ENCODE measurements at places on chromosomes 3 and 15.

GRCh38 chr15:81948751-81949150 lies 97.1 kb downstream of the MEX3B start:
- DNase-seq = no peak

- DNase-seq = no peak
Observed at GRCh38 chr3:142595141-142595540, 1.1 kb upstream of the PLS1 start.

GRCh38 chr3:71206305-71207165 lies 377.0 kb downstream of the FOXP1 start:
- DNase-seq = no peak

- DNase-seq = no peak
Observed at GRCh38 chr15:62517541-62517940, 352.5 kb upstream of the C2CD4B start.

DNA sequence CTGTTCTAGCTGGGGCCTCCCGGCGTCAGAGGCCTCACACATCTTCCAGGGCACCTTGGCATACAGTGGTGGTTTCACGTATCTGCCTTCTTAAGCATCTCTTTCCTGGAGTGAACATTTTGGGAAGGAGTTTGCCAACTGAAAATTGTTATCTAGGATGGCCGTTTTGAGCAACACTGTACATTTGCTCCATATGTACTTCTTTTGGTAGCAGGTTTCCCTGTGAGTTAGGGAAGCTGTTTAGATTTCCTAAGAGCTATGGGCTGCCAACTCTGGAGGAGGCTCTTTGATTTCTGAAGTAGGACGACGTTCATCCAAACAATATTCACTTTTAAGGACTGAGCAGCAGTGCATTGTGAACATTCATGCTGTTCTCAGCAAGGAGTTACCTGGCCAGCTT lies 665.9 kb downstream of the SQOR start:
- no peak for DNase-seq

DNA sequence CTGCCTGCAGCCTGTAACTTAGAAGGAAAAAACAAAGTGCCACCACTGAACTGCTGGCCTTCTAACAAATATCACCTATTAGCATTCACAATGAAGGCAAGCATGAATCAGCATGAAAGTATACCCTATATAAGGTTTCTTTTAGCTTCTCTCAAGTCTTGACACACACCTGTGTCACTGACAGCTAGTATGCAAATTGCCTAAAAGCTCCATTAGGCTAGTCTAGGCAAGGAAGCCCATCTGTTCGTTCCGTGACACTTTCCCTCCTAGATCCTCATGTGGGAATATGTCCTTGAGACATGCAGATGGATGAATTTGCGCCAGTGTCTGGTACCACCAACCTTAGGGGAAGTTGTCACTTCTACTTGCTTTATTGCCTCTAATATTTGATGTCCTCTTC lies 129.3 kb downstream of the RBMS3 start:
- DNase-seq = no peak

DNA sequence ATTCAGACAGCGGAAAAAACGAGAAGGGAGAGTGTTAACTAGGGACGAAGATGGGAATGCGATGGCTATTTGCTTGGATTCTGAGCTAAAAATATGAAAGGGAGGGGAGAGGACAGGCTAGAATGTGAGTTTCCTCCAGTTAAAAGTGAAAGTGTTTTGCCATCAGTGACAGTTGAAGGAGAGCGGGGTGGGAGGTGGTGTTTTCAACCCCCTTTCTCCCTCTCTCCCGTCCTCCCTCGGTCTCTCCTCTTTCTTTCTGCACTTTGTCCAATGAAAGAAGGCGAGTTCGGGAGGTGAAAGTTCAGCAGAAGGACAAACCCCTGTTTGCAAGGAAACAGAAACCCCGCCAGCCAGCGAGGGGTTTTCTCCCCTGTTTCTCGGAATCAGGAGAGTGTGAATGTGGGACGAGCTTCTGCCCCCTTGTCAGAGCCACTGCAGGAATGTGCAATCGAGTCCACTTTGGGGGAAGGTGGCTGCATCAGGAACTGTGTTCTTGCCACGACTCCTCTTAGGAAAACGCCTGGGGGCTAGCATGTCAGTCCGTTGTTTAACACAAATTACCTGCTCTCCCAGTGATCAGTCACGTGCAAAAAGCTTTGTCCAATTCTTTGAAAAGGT lies 975 bp upstream of the FOXP1 start:
- DNase-seq = peak; percentile 41

GRCh38 chr3:32219537-32219936 lies 18.9 kb upstream of the CMTM8 start:
- DNase-seq = no peak

- no peak for DNase-seq
Observed at GRCh38 chr3:67381667-67382272, 272.6 kb downstream of the SUCLG2 start.

GRCh38 chr15:57694279-57694678 lies 12.2 kb upstream of the POLR2M start:
- no peak for DNase-seq

DNA sequence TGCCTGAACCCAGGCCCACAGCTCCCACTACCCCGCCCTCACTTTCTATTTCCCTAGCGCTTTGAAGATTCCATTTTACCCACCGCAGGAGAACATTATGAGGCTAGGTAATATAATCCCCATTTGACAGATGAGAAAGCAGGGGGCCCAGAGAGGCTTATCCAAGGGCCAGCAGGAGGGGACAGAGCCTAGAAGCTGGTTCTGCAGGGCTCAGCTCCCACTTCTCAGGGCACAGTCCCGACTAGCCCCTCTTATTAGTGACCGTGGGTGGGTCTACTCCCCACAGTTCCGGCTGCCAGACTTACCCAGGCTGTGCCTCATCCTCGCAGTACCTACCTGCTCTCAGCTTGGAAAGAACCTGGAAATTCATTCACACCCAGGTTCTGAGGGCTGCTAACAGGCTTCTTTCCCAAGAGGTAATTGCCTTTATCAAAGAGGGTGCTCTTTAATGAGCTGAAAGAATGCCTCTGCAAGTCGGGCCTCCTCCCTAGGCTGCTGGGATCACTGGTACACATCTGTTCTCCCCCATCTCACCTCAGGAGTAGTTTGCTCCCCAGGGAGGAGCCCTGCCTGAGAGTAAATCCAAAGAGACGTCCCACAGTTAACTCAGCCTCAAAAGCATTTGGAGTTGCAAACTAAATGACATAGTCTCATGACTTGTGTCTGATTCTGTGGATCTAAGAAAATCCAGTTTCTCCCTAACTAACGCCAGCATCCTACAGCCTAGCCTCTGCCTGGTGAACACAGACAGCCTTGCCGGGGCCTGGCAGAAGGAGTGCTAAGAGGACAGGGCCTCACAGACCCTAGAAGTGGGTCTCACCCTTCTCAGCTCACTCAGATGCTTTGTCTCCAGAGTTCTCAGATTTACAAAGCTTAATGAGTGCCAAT lies 125.0 kb downstream of the CHSY1 start:
- DNase-seq = peak; percentile 15

DNA sequence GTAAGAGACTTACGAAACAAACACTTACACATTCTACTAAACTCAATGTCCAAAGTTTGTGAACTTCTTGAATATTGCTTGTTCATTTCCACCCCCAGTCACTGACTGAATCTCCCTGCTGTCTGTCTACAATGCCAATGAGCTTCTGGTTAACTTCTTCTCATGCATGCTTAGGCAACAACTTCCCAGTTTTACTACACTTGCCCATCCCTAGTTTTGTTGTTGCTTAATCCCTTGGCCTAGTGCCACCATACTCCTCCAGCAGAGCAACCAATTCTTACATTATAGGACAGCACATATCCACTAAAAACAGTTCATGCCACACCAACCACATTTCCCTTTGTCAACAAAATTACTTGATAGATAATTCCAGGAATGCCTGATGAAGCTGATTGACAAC lies 40.9 kb upstream of the CCR2 start:
- DNase-seq = no peak

GRCh38 chr3:129793319-129793718 lies 100.2 kb downstream of the TMCC1 start:
- DNase-seq = no peak

DNA sequence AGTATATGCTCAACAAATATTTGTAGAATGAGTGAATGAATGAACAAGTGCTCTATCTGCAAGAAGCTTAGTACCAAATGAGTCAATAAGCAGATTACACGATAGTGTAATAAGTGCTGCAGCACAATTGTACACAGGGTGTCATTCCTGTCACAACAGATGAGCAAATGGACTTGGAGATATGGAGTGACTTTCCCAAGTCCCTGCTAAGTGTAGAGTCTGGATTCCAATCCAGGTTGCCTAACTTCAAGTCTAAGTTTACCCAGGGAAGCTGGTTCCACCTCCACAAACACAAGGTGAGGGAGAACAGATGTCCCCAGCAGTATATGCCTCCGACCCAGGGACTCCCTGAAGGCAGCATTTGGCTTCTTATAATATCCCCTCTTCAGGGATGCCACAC lies 77.7 kb upstream of the RAD18 start:
- DNase-seq = no peak

GRCh38 chr15:83396101-83396500 lies 51.0 kb upstream of the SH3GL3 start:
- DNase-seq = no peak

DNA sequence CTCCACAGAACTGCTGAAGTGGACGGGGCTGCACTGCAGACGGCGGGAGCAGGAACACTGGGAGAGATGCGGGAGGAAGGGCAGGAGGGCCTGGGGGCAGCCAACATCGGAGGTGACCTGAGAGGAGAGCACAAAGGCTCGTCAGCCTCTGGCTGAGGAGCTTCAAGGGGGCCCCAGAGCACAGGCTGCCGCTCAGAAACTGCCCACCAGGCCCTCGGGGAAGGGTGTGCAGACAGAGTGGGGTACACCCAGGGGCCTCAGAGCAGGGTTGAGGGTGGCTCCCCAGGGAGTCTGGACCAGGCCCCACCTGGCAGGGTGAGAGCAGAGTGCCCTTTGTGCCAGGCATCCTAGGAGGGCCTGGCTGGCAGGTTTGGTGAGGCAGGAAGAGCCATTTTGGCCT lies 14.7 kb upstream of the RHO start:
- no peak for DNase-seq

- no peak for DNase-seq
Observed at GRCh38 chr3:147189016-147189415, 217.3 kb downstream of the ZIC4 start.

DNA sequence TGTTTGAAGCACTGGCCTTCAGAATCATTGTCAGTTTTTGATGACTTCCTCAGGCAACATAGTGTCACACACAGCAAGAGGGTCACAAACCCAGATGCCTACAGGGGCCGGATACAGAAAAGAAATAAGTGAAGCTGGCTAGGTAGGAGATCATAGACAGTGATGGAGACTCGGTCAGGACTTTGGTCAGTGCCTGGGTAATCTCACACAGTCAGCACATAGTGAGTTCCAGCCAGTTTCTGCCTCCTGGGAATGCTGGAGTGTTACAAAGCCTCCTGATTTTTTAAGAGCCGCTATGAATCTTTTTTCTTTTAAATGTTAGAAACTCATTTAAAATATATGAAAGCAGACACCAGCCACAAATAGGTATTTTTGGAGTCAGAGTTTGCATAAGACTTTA lies 399.1 kb downstream of the IL5RA start:
- no peak for DNase-seq

DNA sequence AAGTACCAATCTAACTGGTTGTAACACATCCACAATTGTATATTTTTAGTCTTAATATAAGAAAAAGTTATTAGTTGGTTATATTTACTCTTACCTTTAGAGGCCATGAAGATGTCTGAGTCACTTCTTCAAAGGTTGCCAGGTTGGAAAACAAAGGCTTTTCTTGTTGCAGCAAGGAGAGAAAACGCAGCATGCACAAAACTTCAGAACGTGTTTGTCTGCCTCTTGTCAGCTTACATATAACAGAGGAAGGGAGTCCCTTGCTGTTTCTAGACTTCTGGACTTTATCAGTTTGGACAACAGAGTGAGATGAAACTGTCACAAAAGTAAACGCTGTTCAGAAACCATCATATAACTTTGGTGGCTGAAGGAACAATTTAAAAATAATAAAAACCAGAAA lies at the start of gene PLSCR5:
TSS of gene PLSCR5 (minus strand) at position 241 of the 400 bp plus-strand sequence. CDS start at position 107, 134 bp downstream.
- DNase-seq = no peak

- no peak for DNase-seq
Observed at GRCh38 chr15:85356276-85356675, 24.1 kb upstream of the AKAP13 start.

DNA sequence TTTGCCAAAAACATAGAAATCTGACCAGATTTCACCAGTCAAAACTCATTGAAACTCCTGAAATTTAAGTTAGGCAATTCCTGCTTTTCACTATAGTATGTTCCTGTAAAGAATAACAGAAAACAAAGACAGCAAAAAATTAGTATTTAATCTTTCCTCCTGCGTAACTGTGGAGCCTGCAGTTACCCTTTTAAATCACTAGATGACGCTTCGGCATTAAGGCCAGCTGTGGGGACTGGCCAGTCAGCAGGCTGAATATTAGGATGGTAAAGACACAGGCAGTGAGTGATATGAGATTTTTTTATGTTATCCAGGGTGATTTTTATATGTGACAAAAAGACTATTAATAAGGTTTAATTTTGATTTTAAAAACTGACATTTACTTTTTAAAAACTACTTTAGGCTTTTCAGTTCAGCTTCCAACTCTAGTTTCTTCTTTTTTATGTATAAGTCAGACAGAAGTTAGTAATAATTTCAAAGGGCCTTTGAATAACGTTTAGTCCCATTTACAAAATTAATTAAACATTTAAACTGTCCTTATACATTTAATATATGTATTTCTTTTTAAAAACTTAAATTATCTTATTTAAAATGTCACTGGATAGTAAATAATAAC lies 165.1 kb downstream of the PPM1L start:
- no peak for DNase-seq

DNA sequence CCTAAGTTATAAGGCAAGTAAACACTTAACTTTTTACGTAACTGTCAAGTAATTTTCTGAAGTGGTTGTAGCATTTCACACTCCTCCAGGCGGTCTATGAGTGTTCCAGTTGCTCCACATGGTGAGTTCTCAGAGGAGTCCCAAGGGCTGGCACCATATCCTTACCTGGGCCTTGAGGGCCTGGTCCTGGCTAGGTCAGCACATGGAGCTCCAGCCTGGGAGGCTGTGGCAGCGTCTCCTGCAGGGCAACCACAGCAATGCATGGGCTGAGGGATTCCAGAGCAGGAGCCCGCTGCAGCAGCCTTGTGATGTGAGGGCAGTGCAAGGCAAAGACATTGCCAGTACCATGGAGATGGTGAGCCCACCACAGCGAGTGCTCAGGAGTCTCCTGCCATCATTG lies 32.2 kb upstream of the LYZL4 start:
- no peak for DNase-seq

DNA sequence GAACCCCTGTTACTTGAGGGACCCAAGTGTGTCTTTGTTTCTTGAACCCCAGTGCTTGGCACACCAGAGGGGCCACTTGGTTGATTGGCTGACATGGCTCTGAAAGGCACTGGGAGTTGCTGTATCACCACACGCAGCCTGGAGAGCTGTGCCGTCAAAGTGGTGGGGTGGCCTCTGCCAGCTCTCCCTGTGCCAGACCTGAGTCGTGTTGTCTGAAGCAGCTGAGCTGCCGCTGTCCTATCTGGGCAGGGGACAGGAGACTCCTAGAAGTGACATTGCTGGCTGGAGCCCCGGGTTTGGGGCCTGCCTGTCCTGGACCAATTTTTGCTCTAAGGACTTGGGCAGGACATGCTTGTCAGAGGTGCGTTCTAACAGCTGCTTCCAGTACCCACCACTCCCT lies 5.5 kb upstream of the SNX22 start:
- DNase-seq = no peak
